ENCODE measurements at places on chromosomes 4 and X.

GRCh38 chr4:133600008-133600407 lies 450.9 kb downstream of the PCDH10 start:
- no peak overlapping the region for H3K4me3 ChIP-seq
- no peaks in the 10 kb centered on the region for H3K4me1 ChIP-seq
- H3K36me3 ChIP-seq = no peaks in the 10 kb centered on the region
- no peak for DNase-seq
- H3K27ac ChIP-seq = no peak overlapping the region
- no peaks in the 10 kb centered on the region for H3K27me3 ChIP-seq

DNA sequence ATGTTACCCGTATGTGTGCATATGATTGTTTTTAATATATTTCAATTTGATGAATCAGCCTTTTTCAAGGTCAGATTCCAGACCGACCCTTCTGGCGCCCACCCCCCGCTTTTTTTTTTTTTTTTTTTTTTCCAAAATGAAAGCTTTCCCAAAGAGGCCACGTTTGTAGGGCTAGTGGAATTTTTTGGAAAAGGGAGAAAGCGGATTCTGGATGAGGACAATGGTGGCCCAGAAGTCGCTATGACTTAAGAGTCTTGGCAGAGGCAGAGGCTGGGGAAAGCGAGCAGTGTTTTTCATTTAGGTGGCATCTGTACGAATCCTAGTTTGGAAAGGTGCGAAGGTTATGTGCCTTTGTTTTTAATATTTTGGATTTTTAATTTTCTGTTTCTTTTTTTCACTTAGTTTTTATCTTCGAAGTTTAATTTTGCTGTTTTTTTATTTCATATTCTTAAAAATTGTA lies 14.6 kb downstream of the NDUFB11 start:
- H3K36me3 ChIP-seq = no peaks in the 10 kb centered on the region
- no peaks in the 10 kb centered on the region for H3K27me3 ChIP-seq
- DNase-seq = no peak
- no peaks in the 10 kb centered on the region for H3K4me1 ChIP-seq
- peak overlapping the region; percentile 80 for H3K27ac ChIP-seq

- H3K4me1 ChIP-seq = no peaks in the 10 kb centered on the region
- no peaks in the 10 kb centered on the region for H3K36me3 ChIP-seq
- no peak overlapping the region for H3K27ac ChIP-seq
These were observed 784.1 kb downstream of the PCDH18 start for GRCh38 chr4:136748165-136748564.

GRCh38 chr4:185559915-185560281 lies 24.6 kb upstream of the PDLIM3 start:
- no peak for DNase-seq
- no peaks in the 10 kb centered on the region for H3K27me3 ChIP-seq
- H3K36me3 ChIP-seq = no peaks in the 10 kb centered on the region
- no peak overlapping the region for H3K27ac ChIP-seq

GRCh38 chr4:110009550-110009949 lies 96.9 kb downstream of the EGF start:
- H3K27ac ChIP-seq = no peak overlapping the region
- H3K4me1 ChIP-seq = no peaks in the 10 kb centered on the region
- no peak for DNase-seq
- H3K27me3 ChIP-seq = no peaks in the 10 kb centered on the region
- H3K4me3 ChIP-seq = no peak overlapping the region

DNA sequence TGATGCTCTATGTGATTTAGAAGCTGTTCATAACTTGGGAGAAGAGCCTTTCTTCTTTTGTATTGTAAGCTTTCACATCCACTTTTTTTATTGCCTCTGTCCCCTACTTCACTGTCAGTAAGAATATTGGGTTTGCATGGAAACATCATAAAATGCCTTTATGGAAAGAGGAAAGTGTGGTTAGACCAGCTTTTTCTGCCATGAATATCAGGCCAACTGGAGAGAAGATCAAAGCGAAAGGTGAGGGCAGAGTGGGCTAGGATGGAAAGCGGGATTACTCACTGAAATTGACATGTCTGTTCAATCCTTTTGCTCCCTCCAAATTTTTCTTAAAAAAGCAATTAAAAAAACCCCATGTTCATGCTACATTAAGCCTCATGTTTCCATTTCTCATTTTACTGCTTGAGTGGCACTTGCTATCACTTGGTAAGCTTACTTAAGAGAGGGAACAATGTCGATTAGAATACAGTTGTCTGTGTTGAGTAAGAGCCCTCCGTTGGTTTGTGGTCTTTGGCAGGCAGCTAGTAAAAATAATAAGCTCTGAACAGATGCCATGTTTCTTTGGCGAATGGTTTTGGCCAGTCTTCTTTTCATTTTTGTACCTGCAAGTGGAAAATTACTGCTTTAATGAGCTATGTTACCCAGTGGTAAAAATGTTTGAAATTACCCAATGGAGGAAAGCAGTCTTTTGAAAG lies 35.9 kb downstream of the SUPT20HL1 start:
- no peaks in the 10 kb centered on the region for H3K27me3 ChIP-seq
- H3K4me1 ChIP-seq = no peaks in the 10 kb centered on the region
- H3K4me3 ChIP-seq = no peak overlapping the region
- no peak for DNase-seq
- no peak overlapping the region for H3K27ac ChIP-seq

DNA sequence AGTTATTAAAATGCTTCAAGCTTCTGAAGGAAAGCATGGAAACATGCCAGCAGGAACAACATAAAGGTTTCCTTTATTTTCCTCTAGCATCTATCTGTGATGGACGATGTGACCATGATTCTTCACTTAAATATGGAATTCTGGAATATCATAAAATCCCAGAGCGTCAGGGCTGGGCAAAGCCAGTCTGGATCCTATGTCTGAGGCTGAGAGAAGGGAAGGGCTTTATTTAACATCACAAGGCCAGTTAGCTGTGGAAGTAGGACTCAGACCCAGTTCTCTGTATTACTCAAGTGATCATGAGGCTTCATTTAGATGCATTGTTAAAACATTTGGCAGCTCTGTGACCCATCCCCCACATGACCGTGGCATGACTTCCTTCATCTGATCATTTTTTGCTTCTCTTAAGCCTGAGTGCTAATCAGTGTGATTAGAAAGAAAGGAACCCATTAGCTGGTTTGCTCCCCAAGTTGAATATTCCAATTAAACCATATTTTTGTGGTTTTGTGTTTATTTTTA lies 40.9 kb upstream of the EOLA2 start:
- H3K36me3 ChIP-seq = no peaks in the 10 kb centered on the region
- no peaks in the 10 kb centered on the region for H3K27me3 ChIP-seq
- H3K27ac ChIP-seq = no peak overlapping the region
- DNase-seq = no peak

DNA sequence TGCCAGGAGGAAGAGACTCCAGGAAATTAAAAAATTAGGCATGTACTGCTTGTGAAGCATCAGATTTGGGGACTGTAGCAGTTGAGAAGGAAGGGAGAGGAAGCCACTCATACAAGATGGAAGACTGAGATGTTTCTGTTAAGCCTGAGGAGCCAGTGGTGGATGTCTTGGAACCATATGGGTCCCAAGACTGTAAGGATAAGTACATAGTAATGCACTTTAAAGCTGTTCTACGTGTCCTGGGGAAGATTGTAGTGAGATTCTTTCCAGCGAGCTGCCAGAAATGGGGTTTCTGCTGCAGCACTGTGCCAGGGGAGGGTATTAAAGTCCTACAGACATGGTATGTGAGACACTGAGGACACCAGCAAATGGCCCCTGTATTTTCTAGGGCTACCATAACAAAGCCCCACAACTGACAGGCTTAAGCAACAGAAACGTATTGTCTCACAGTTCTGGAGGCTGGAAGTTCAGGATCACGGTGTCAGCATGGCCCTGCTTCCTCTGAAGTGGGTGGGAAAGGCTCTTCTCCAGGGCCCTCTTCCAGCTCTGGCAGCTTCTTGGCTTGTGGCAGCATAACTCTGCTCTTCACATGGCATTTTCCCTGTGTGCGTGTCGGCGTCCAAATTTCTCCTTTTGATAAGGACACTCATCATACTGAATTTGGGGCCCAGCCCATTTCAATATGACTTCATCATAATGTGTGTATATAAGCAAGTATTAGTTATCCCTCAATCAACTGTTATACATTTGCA lies 304.4 kb downstream of the EVC2 start:
- H3K27ac ChIP-seq = no peak overlapping the region
- H3K4me1 ChIP-seq = no peaks in the 10 kb centered on the region
- no peak overlapping the region for H3K4me3 ChIP-seq
- DNase-seq = no peak
- H3K27me3 ChIP-seq = no peaks in the 10 kb centered on the region

DNA sequence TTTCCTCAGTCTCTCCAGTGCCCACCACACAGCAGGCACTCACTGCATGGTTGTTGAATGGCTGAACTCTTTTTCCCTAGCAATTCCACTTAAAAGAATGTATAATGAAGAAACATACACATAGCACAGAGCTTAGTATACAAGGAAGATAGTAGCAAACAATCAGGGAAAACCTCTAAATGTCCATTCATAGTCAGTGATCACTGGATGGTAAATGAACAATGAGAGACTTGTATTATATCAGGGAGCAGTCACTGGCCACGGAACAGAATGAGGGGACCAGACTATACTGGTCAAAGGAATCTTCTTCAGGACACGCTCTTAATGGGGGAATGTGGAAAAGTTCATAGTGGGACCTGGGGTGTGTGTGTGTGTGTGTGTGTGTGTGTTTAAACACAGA lies 43.6 kb upstream of the FAM156A start:
- DNase-seq = no peak
- no peaks in the 10 kb centered on the region for H3K36me3 ChIP-seq
- no peaks in the 10 kb centered on the region for H3K27me3 ChIP-seq

DNA sequence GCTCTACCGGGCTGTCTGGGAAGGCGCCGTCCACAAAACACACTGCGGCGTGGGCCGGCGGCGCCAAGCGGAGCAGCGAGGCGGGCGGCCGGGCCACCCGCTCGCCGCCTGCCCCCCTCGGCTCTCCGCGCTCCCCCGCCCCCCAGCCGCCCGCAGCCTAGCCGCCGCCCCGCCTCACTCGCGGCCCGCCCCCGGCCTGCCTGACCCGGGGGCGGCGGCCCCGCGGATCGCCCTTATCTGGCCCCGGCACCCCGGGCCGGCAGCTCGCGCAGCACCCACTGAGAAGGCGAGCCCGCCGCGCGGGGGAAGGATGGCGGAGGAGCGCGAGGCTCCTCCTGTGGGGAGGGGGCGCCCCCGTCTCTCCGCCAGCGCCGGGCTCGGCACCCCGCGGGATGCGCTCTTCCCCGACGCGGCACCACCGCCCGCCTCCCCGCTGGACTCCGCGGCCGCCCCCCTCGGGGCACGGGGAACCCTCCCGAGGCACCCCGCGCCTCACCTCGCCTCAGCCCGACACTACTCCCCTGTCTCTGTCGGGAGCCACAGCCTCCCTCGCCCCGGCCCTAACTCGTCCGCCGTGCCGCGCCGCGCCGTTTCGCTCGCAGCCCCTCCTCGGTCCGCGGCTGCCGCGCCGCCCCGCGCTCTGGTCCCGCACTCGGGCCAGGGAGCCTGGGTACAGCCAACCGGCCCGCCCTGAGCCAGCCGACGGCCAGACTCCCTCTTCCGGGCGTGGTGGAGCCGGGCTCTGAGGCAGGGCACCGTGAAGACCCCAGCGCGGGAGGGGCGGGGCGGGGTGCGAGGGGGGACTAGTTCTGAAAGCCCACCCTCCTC lies 566 bp downstream of the ATP11C start:
- no peaks in the 10 kb centered on the region for H3K27me3 ChIP-seq
- H3K4me3 ChIP-seq = peak overlapping the region; percentile 93
- DNase-seq = no peak
- peaks cover 13% of the 10 kb centered on the region for H3K4me1 ChIP-seq

DNA sequence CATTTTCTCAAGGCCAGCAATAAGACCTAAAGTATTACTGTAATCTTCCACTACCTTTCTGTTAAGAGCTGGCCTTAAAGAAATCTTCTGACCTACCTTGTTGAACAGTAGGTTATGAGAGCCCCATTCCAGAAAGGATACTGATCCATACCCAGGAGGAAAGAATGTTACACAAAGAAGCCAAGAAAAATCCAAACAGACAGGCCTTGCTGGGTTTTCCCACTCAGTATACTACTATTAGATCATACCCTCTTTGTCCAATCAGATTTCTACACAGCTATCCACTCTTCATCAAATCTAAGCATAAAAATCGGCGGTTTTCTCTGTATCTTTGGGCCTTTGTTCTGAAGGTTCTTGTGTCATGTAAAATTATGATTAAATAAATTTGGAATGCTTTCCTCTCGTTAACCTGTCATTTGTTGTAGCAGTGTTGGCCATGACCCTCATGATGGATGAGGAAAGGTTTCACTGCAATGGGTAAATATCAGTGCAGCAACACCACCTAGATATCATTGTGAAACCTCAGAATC lies 292.3 kb downstream of the ANKRD50 start:
- DNase-seq = no peak
- H3K4me1 ChIP-seq = no peaks in the 10 kb centered on the region
- H3K4me3 ChIP-seq = no peak overlapping the region
- H3K27ac ChIP-seq = no peak overlapping the region
- no peaks in the 10 kb centered on the region for H3K27me3 ChIP-seq

- no peak overlapping the region for H3K4me3 ChIP-seq
- DNase-seq = no peak
- no peaks in the 10 kb centered on the region for H3K4me1 ChIP-seq
These were observed 123.2 kb upstream of the KCNIP4 start for GRCh38 chr4:22071749-22072148.

DNA sequence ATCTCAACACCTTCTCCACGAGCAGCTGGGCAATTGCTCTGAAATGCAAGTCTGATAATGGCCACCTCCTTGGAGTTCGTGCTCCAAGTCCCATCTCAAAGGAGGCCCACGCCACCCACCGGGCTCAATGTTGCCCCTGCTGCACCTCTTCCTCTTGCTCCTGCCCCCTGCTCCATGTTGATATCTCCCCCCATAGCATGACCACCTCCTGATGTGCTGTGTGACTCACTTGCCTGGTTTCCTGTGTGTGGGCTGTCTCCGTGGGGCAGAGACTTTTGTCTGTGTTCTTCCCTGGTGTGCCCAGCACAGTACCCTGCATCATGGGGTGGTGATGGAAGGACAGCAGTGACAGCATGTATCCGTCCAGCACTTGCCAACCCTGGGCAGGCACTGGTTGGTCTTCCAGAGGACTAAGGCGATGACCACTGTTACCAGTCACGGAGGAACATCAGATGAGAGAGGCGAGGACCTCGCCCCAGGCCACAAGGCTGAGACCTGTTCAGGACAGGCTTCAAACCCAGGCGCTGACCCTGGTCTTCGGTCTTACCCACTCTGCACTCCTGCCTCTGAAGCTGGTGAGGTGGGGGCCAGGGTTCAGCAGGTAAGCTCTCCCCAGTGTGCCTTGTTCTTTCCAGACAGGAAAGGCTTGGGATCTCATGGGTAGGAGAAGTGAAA lies 104.6 kb upstream of the LRPAP1 start:
- H3K27ac ChIP-seq = no peak overlapping the region
- no peak overlapping the region for H3K4me3 ChIP-seq
- H3K27me3 ChIP-seq = no peaks in the 10 kb centered on the region
- no peaks in the 10 kb centered on the region for H3K4me1 ChIP-seq
- no peaks in the 10 kb centered on the region for H3K36me3 ChIP-seq

GRCh38 chr4:116724249-116724648 lies 361.1 kb downstream of the TRAM1L1 start:
- H3K4me3 ChIP-seq = no peak overlapping the region
- H3K36me3 ChIP-seq = no peaks in the 10 kb centered on the region
- DNase-seq = no peak
- H3K4me1 ChIP-seq = no peaks in the 10 kb centered on the region
- no peak overlapping the region for H3K27ac ChIP-seq

GRCh38 chrX:11261260-11261659 lies 32.0 kb upstream of the AMELX start:
- H3K27me3 ChIP-seq = no peaks in the 10 kb centered on the region
- H3K4me3 ChIP-seq = no peak overlapping the region
- H3K4me1 ChIP-seq = no peaks in the 10 kb centered on the region
- H3K36me3 ChIP-seq = no peaks in the 10 kb centered on the region
- H3K27ac ChIP-seq = no peak overlapping the region

Data from Panc1 (cell line).